ENCODE measurements at places on chromosomes 2 and 18. TPM values are rescaled to one million over a fixed set of nuclear protein-coding genes. Genes with fewer than 3 reads are reported as not detected.

DNA sequence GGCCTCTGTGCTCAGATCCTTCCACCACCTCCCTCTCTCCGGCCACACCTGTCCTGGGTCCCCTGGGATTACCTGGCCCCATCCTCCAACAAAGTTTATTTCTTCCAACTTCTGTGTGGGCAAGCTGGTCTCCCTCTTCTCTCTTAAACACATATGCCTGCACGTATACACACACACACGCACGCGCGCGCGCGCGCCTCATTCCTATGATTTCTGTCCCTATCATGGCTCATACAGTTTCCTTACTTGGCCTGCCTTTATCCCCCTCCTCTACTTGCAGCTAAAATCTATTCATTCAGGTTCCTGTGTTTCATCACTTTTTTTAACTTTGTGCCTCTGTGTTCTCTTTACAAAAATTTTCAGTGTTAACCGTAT, 96.4 kb downstream of the LOXHD1 start:
- H3K4me1 ChIP-seq, result peaks cover 4% of the 10 kb centered on the region
- no peak overlapping the region for H3K4me3 ChIP-seq
- H3K27ac ChIP-seq, result no peak overlapping the region
- H3K27me3 ChIP-seq, result peaks cover 35% of the 10 kb centered on the region

- peaks cover under 1% of the 10 kb centered on the region for H3K4me1 ChIP-seq
- peaks cover 2% of the 10 kb centered on the region for H3K36me3 ChIP-seq
- DNase-seq, result no peak
- H3K27me3 ChIP-seq, result no peaks in the 10 kb centered on the region
- peak overlapping the region; percentile 33 for H3K4me3 ChIP-seq
These were observed 51.6 kb downstream of the SNED1 start for GRCh38 chr2:241049739-241050623.

NYAP2 gene
- total RNA-seq, result not detected

DNA sequence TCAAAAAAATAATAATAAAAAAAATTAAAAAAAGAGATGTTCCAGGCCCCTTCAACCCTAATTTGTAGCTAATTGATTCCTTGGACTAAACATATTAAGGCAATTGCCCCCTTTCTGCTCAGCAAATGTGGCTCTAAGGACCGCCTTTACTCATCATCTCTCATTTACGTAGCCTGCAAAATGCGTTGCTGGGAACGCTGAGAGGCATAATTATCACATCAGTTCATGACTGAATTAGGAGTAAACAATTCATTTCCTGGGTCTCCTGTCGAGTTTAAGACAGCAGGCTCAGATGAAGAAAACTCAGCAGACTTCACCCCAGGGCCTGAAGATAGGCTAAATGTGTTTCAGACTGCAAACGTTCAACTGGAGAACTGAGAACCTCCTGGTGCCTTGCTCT, 413.5 kb downstream of the NBAS start:
- H3K27me3 ChIP-seq, result peaks cover 5% of the 10 kb centered on the region
- H3K4me3 ChIP-seq, result no peak overlapping the region
- H3K27ac ChIP-seq, result no peak overlapping the region

SCN3A gene
- total RNA-seq, result not detected

All from T-helper 17 cell (primary cell).